Stimulated activated CD8-positive, alpha-beta memory T cell treated with anti-CD3 and anti-CD28 coated beads, Interleukin-4, amount 100 ng/mL, for 24 hours (primary cell): ENCODE measurements at places on chromosomes 6 and 20.

DNA sequence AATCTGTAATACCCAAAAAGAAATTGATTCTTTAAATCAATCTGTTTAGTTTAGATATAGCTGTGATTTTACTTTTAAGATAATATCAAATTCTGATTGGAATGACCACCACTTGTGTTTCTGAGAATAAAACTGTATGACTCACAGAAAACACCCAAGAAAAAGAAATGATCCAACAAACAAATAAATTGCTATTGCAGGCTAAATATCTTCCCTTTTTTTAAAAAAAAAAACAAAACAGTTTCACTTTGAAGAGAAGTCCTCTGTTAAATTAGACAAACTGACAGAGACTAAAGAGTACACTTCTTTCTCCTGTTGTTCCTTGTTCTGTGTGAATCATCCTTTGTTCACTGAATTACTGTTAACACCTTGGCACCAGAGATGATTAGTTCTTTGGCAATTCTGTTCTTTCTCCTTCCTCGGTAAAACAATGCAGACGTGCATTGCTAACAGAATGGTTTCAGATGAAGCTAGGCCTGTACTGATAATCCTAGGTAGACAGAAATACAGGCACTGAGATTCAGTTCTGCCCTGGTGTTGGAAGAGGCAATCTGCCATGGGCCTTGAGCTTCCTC lies 895.2 kb upstream of the CITED2 start:
- no peak for DNase-seq

- DNase-seq = no peak
Observed at GRCh38 chr6:12621754-12622153, 94.8 kb upstream of the PHACTR1 start.

DNA sequence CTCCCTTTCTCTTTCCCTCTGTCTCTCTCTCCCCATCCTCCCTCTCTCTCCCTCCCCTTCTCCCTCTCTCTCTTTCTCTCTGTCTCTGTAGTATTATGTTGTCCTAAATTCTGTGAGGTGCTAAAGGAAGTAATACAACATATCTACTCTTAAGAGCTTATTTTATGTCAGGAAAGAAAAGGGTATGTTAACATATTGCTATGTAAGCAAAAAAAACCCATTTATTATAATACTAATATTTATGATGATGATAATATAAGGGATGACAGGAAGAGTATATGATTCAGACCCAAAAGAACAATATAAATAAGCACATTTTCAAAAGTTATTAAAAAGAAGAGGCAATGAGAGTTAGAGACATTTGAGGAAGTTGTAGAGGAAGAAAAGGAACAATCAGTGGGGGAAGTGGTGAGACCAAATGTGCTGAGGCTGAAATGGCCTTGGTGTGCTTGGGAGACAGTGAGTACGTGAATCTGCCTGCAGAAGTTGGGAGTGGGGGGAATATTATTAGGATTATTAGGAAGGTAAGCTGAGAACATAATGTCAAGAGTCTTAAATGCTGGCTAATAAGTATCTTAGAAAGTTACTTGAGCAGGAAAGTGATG lies 303.6 kb upstream of the FERMT1 start:
- no peak for DNase-seq

GRCh38 chr6:84136364-84137050 lies 90.9 kb downstream of the CEP162 start:
- DNase-seq = no peak

DNA sequence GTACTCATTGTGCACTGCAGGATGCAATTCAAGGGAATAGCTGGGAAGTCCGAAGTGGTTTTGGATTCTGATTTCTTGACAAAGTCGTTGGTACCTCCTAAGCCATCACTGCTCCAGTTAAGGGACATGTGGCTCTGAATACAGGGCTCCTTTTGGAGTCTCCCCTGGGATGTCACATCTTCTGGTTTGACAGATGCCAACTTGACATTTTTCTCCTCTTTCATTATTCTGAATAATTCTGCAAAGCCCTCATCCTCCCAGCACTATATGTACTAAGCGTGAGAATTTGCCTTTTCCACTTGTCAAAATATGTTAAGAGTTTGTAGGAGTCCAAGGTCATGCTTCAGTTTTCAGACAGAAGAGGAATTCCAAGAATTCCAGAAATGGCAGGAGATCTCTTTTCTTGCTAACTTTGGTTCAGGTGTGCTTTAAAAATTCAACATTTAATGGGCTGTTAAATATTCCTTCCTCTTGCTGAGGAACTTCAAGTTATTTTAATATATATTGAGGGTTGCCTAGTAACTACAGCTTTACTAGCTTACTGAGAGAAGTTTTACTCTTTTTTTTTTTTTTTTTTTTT lies 38.7 kb downstream of the DOK5 start:
- DNase-seq = no peak

GRCh38 chr6:63352544-63353285 lies 32.9 kb upstream of the LGSN start:
- DNase-seq = no peak

GRCh38 chr6:17851720-17852161 lies 135.7 kb downstream of the KIF13A start:
- no peak for DNase-seq

DNA sequence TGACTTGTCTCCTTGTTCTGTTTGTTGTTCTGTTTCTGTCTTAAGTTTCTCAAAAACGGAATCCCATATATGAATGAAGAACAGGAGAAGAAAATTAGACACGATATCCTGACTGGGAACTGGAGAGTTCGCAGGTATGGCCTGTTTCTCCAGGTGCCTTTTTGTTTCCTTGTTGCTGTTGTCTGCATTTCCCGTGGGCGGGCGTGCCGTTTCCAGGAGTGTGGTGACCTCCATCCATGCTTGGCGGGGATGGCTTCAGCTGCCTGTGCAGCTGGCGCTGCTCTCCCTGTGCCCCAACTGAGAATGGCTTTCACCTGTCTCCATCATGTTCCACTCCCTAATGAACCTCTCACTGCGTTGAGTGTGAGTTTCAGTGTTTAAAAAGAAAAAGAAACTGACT lies 4.4 kb downstream of the PNLDC1 start:
- no peak for DNase-seq
